Stimulated activated CD8-positive, alpha-beta memory T cell treated with anti-CD3 and anti-CD28 coated beads, Interleukin-7, amount 100 ng/mL, for 24 hours (primary cell): ENCODE measurements at places on chromosomes 16 and 17.

- DNase-seq = no peak
Observed at GRCh38 chr16:66936889-66937554, 1.7 kb downstream of the CES2 start.

DNA sequence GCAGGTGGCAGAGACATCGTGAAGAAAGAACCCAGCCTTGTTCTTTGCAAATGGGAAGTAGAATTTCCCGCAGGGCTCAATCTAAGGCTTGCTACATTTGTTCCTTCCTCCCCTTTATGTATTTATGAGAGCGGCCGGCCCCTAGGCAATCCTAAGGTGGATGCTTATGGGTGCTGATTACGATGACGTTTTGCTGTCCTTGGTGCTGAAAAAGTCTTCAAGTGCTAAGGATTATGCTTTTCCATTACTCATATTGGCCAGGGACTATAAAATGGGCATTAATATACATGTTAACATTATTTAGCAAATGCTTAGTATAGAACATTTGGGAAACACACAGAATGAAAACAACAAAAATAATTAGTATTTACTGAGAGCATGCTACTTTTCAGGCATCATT lies 313.3 kb upstream of the XYLT1 start:
- DNase-seq = no peak

GRCh38 chr17:1107777-1108477 lies 71.9 kb downstream of the ABR start:
- no peak for DNase-seq

GRCh38 chr16:17768257-17768656 lies 297.5 kb upstream of the XYLT1 start:
- no peak for DNase-seq

DNA sequence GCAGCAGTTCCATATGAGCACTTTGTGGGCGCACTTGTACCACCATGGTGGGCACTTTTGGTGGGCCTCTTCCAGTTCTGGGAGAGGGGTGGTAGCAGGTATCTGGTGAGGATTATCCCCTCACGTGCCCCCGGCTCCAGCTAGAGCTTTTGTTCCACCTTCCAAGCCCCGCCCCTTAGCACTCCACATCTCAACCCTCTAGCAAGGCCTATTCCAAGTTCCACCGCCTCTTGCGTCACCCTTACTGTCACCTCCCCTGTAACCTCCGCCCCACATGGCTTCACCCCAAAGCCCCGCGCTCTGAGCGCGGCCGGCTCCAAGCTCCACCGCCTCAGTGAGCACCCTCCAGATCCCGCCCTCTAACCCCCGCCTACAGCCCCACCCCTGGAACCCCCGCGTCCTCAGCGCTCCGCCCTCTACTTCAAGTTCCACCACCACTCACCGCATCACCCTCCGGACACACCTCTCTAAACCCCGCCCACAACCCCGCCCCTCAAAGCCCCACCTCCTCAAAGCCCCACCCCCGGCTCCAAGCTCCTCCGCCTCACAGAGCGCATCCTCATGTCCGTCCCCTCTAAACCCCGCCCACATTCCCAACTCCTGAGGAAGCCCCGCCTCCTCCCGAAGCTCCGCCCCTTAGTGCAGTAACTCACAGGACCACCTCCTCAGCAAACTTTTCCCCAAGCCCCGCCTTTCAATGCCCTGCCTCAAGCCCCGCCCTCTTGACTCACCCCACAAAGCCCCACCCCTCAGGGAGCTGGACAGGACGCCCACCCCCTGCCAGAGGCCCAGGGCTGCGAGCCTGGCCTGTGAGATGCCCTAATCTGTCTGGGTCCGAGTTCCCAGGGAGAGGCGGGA lies 11.1 kb downstream of the SCN4A start:
- DNase-seq = no peak

- DNase-seq = no peak
Observed at GRCh38 chr17:17696882-17697633, 15.8 kb downstream of the RAI1 start.
